NCI-H187 treated with DMSO at 0.1 percent for 48 hours (cell line): ENCODE measurements at places on chromosomes 4 and X.

DNA sequence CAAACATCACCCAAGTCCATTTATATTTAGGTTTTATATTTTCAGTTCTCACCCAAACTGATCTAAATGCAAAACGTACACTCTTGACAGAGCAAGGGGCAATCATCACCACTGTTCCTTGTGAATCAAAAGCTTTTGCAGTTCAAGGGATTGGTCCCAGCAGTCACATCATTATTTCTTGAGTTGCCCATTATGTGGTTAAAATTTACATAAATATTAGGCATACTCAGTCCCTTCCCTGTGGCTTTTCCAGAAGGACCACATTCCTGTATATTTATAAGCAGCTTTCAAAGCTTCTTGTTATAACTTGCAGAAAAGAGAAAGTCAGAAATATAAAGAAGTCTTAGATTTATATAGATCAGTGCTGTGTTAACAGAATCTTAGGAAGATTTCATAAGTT is 224.4 kb downstream of the CLCN4 start:
- no peak for DNase-seq

GRCh38 chrX:19046343-19047215 is 62.7 kb upstream of the PHKA2 start:
- DNase-seq, result no peak

- DNase-seq, result no peak
Measured at GRCh38 chr4:169225058-169225751, 45.6 kb downstream of the SH3RF1 start.

DNA sequence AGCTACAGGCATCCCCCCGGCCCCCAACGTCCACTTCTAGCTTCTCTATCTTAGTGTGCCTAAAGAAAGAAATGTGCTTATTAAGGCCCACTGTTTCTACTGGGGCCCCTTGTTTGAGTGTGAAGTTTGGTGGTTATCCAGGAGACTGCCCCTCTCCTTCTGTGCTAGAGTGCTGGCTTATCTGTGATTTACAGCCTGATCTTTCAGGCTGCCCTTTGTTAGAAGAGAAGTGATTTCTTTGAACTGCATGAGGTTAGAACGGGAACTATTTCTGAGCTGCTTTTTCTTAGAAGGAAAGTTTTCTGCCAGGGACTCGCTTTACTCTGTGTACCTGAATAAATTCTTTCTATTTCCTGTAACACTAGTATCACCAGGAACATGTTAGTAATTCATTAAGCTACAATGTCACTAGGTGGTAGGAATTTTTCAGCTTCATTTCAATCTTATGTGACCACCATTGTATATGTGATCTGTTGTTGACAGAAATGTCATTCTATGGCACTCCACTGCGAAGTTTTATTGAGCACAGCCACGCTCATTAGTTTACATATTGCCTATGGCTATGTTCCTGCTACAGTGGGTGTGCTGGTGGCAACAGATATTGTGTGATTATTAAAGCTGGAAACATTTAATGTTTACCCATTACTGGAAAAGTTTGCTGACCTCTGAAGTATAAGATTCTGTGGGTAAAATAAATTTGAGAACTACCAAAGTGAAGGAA is 193.8 kb upstream of the CXorf51B start:
- no peak for DNase-seq

GRCh38 chr4:145351162-145351561 is 130.5 kb upstream of the SMAD1 start:
- DNase-seq, result no peak

DNA sequence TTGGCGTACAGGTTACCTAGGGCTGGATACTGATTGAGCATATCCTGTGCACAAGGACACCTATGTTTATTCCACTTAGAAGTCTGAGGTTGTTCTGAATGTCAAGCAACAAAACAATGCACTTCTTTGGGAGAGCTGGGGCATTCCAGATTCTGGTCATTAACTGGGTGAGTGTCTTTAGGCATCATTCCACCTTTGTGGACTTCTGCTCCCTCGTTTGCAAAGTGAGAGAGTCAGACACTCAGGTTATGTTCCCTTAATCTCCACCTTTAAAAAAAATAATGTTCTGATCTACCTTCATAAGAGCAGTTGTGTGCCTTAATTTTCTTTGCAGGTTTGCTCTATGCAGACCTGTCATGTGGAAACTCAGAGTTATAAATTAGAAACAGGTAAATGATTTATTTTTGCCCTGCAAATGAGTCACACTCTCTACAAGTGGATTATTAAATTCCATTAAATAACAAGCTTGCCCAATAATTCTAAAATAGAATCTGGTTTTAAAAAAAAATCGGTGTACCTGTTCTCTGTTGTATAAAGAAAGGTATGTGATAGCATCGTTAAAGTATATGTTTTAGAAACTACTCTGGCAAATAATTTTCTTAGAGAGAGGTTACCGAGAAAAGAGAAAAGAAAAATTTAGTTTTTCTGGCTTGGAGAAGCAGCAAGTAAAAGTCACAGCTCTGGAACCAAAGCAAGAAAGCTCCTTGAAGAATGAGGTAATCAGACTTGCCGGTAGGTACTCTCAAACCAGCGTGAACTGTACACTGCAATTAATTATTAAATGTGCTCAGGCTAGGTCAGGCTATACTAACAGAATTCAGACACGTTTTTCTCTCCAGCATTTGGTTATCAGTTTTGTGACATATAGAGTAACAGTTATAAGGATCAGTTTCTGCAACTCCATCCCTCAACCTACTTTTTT is 93.2 kb downstream of the SORBS2 start:
- no peak for DNase-seq

GRCh38 chr4:138609943-138610350 is 367.8 kb upstream of the SLC7A11 start:
- no peak for DNase-seq

- DNase-seq, result no peak
Measured at GRCh38 chr4:172232966-172233365, 419.8 kb downstream of the GALNTL6 start.

GRCh38 chrX:111337067-111337637 is 66.9 kb upstream of the CAPN6 start:
- no peak for DNase-seq
